NCI-H2029 treated with DMSO at 0.1 percent for 48 hours (cell line): ENCODE measurements at places on chromosomes 4 and X.

GRCh38 chr4:12924253-12924652 lies 559.9 kb downstream of the RAB28 start:
- DNase-seq: no peak

GRCh38 chrX:79080141-79080540 lies 64.3 kb upstream of the GPR174 start:
- DNase-seq: no peak

DNA sequence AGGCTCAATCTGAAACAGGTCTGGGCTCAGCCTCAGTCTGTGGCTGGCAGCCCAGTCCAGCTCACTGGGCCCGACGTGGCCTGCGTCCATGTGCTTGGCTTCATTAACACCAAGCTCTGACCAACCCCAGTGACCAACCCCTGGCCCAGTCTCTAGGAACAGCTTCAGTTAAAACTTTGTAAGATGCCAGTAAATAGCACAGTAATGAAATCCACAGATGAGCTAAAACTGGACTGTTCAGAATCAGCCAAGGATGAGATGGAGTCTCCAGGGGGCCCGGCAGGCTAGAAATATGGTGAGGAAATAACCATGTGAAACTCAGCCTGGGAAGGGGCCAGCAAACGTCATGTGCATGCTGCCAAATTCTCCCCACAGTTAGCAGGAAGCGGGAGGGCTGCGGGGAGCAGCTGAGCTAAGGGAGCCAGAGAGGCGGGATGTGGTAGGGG lies 37.1 kb upstream of the XPNPEP2 start:
- no peak for DNase-seq

DNA sequence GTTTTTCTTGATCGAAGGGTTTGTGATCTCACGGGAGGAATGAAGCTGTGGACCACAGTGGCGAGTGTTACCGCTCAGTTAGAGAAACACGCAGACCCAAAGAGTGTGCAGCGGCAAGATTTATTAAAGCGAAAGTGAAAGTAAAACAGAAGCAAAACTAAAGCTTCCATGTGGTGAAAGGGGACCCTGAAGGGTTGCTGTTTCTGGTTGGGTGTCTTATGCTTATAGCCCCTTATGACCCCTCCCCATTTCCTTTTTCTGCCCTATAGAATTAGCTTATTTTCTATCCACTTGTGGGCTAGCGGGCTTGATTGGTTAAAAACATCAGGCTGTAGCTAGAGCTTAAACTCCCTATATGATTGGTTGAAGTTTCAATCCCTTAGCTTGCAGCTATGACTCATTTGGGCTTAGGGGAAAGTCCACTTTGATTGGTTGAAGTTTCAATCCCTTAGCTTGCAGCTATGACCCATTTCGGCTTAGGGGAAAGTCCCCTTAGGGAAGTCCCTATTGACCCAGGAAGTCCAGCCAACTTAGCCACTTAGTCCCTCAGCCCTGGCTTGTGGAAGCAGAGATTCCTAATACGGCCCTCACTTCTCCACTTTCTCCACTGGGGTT lies 171.2 kb upstream of the NWD2 start:
- DNase-seq: no peak

DNA sequence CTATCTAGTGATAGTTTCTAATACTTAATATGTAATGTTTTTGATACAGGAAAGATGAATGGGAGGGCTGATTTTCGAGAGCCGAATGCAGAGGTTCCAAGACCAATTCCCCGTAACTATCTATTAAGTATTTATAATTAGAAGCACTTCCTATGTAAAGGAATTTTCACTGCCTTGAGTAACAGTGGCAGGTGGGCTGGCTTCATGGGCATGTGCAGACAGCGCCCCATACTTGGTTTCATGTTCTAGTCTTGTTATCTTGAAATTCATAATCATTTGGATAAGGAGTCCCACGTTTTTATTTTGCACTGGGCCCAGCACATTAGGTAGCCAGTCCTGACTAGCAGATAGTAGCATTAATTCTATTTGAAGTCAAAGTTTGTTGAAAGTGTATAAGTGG lies 1.7 kb downstream of the OCIAD1 start:
- no peak for DNase-seq

DNA sequence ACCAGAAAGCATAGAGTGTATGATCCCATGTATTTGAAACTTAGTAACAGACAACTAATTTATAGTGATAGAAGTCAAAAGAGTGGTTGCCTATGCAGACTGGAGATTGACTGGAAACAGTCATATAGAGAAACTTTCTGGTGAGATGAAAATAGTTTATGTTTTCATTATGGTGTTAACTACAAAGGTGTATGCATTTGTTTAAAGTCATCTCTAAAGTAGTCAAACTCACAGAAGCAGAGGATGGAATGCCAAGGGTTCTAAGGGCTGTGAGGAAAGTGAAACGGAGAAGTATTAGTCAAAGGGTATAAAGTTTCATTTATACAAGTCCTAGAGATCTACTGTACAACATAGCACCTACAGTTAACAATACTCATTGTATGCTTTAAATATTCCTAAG lies 45.8 kb downstream of the ENOX2 start:
- DNase-seq: no peak

DNA sequence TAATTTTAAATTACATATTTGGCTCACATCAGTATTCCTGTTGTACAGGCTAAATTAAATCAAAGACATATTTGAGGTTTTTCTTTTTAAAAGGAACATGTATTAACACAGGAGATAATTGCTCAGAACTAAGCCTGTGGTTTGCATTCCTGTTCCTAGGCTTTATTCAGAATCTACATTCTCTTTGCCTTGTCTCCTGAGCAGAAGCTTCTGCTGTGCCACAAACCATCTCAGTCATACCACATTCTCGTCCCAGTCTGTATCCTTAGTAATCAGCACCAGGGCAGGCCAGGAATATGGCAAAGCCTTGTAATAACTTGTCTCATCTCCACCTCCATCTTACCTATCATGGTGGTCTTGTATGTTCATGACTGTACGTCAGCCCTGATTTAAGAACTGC lies 162.8 kb downstream of the ARHGAP24 start:
- no peak for DNase-seq

- DNase-seq: no peak
Observed at GRCh38 chr4:182246401-182247205, 3.4 kb downstream of the TENM3 start.

GRCh38 chr4:84965553-84966381 lies 723 bp downstream of the WDFY3 start:
- no peak for DNase-seq

- no peak for DNase-seq
Observed at GRCh38 chr4:40621592-40622512, 7.8 kb downstream of the RBM47 start.

DNA sequence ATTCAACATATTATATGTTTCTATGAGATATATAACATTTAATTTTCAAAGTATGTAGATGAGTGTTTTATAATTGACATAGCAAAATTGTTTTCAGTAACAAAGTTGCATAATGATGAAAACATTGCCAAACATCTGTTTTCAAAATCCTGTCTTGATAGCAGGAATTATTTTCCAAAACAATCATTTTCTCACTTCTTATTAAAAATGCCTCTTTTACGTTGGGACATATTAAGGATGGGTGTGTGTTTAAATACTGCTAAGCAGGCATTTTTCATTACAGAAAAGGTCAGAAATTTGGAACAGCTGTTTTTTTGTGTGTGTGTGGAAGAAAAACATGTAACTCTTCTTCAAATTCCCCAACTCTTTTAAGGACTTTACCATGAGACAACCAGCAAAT lies 452.0 kb downstream of the SPRY1 start:
- no peak for DNase-seq

GRCh38 chr4:58507079-58507478 lies 1396.9 kb upstream of the IGFBP7 start:
- no peak for DNase-seq
